ENCODE measurements at places on chromosomes 4 and X.
A peak's percentile ranks its signal among the peaks of the same experiment; 100 is the strongest.

DNA sequence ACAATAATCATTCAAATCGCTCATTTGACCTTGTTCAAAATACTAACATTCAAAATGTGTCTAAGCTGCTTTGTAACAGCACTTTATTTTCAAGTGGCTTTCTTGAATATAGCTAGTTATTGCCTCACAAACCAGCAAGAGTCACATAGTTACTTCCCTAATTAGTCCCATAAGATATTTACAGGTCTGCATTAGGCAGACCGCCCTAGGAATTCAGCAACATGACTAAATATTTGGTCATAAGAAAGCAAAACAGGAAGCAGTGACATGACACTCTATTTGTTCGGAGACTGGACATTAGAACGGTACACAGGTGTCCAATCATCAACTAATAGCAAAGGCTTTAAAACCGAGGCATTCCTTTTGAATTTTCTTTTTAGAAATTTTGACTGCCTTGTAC is 262.0 kb downstream of the COL25A1 start:
- no peak for DNase-seq

DNA sequence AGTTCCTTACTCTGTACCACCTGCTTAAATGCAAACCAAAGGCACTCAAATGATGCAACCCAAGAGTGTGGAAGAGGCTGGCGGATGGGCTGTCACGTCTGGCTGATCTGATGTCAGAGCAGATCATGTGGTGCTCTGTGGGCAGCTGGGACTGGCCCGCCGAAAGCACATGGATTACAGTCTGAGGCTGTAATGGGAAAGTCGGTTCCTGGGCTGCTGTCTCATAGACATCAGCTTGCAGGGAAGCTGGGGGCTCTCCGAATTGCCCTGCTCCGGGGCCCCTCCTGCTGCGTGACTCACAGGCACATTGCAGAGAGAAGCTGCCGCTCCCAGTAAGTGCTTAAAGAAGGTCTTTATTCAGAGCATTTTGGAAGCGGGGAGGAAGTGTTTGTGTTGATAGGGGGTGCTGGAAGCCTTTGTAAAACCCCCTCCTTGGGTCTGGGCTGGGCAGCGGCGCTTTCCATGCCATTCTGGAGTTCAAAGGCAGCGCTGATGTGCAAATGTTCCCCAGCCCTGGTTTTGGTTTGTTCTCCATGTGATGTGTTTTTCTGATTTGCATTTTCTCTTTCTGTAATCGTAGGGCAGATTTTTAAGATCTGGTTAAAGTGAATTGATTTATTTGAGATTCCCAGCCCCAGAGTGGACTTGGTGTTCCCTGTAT is 181.1 kb downstream of the LARP7 start:
- no peak for DNase-seq

- DNase-seq = no peak
These were observed 81.4 kb downstream of the FBXW7 start for GRCh38 chr4:152454398-152455011.

- no peak for DNase-seq
These were observed 299.9 kb upstream of the SFRP2 start for GRCh38 chr4:154088741-154089140.

GRCh38 chr4:126727461-126727860 is 905.3 kb upstream of the INTU start:
- DNase-seq = no peak

DNA sequence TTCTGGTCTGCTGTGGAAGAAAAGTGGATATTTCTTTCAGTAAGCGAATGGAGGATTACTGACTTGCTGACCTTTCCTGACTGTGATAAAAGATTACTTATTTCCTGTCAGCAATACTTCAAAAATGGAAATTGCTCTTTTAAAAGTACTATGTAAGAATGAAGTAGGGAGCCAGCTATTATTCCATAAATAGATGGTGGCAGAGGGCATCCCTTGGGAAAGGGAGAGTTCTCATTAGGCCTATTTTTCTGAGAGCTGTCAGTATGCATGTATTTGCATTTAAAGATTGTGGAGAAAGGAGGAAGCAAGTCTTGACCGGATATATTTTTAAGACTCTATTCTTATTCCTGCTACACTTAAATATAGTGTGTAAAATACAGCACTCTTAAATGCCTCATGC is 37.2 kb downstream of the TMEM47 start:
- no peak for DNase-seq

- no peak for DNase-seq
These were observed 54.2 kb downstream of the SCD5 start for GRCh38 chr4:82744284-82744968.

DNA sequence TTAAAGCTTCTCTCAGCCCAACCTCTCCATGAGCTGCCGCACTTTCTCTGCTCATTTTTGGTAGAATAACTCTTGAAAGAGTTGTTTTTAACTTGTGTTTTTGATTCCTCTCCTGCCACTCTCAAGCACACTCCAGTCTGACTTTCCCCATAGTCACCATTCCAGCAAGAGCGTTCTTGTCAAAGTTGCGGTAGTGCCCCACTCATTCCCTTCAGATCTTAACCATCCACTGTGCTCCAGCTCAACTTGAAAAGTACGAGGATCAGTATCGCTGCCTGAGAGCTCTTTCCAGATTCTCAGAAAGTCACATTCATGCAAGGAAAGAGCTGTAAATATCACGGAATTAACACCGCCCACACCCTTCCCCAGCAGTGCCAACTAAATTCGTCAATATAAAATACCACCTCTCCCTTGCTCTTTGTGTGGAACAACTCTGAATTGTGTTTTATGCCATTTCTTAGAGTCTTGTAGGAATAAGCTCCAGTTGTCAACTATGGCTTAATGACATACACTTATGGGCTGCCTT is 59.7 kb upstream of the IL15 start:
- no peak for DNase-seq

- no peak for DNase-seq
These were observed 50.9 kb downstream of the PKD2 start for GRCh38 chr4:88058295-88058694.

DNA sequence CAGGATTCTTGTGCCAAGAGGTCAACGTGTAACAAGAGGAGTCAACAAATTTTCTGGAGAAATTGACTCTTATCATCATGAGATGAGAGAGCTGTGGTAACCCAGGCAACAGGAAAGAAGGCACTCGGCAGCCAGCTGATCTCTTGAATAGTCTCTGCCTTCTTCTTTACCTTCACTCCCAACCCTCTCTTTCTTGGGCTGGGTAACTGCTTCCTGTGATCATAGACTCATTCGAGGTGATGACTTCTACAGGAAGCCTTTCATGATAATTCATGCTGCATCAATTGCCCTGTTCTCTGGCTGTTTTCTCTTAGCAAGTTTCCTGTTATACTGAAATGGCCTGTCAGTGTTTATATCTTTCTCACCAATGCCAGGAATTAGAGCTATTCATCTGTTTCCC is 70.8 kb upstream of the FSTL5 start:
- no peak for DNase-seq

GRCh38 chr4:146244496-146244895 is 30.2 kb downstream of the REELD1 start:
- no peak for DNase-seq

DNA sequence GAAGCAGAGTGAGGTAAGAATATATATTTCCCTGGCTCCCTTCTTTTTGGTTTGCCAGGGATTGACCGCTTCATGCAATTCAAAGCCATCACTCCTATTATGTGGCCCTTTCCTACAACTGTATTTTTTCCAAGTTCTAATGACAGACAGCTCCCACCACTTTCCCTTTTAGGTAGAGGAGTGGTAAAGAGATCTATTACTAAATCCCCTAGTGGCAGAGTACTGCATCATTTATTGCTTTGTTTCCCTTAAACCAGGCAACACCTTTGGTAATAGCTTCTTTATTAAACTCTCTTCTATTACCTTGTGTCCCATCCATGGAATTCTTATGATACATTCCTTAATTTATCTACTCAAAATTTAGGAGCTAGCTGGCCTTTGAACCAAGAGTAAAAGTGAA is 90.7 kb downstream of the CNOT6L start:
- no peak for DNase-seq

DNA sequence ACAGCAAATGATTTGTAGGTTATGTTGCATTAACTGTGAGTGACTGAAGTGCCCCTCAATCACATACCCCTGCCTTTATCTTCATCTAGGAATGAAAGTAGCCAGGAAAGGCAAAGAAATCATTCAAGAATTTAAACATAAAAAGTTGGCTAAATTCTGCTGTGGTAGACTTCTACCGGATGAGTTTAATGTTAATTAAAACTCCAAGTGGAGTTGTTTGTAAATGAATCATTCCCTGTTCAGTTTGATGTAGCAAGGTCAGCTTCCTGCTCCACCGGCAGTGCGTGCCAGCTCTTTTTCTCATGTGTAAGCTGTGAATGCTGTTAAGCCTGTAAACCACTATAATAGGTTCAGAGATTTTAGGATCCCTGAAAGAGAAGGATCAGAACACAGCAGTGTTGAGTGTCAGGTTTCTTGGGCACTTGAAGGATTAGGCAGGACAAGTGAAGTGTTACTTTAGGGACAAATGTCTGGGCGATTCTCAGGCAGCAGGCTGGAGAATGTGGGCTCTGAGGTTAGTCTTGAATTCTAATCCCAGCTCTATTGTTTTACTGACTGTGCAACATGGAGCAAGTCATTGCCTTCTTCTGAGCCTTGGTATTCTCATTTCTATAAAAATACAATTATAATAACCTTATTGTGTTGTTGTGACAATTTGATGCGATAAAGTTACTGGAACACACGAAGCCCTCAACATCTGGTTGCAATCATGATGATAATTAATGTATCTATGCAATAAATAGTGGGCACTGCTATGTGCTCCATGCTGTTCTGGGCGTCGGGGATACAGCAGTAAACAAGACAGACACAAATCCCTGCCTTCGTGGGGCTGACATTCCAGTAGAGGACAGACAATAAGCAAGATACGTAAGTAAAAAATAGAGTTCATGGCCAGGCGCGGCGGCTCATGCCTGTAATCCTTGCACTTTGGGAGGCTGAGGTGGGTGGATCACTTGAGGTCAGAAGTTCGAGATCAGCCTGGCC is 112.0 kb downstream of the SHROOM3 start:
- DNase-seq = no peak

- peak; percentile 2 for DNase-seq
These were observed 82.4 kb upstream of the SMIM10 start for GRCh38 chrX:134908356-134908755.

- no peak for DNase-seq
These were observed 345.1 kb upstream of the HS3ST1 start for GRCh38 chr4:11773798-11774197.

DNA sequence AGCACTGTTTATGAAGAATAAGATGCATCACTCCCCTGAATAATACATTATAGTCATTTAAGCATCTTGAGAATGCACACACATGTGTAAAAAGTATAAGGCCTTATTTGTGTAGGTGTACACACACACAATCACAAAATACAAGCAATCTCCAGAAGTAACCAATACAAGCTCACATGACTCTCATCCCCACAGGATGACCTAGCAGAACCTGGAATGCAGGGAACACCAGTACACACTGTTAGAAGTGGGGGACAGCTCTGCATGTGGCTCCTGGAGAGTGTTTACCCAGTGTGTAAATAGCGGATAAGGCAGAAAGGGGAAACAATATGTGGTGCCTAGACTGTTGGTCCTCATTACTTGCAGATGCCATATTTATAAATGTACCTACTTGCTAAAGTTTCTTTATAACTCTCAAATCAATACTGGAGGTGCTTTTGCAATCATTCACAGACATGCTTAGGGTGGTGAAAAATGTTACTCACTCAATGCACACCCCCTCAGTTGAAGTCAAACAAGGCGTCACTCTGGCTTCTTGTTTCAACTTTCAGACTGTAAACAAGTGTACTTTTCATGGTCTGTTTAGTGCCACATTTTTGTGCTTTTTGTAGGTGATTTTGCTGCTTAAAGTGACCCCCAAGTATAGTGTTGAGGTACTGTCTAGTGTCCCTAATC is 73.1 kb downstream of the MAGEB17 start:
- DNase-seq = no peak

DNA sequence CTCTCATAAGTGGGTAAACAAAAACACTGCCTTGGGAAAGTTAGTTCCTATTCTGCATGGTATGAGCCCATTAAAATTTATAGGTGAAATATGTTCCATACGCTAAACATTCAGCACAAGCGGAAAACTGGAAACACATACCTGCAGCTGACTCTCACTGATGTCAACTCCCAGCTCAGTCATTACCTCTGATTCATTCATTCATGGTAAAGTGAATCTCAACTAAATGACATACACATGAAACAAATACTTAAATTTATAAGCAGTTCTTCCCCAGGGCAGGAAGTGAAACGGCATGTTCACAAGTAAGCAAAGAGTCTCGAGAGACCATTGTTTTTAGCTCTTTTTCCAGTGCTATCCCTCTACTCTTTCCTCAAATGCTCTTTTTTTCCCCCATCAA is 1.6 kb downstream of the SLC10A6 start:
- no peak for DNase-seq

DNA sequence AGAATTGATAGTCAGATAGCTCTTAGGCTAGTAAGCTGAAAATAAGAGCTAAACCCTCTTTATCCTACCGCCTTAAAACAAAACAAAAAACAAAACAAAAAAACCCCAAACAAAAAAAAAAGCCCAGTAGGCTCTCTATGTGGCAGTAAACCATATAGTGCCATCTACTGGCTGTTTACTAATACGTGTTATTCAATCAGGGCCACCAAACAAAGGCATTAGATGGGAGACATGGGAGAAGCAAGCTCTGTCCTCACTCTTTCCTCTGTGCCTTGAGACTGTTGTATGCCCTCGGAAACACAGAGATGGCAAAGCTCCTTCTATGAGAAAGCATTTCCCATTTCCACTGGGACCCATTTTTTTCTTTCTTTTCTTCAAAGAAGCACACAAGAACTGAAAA is 148.8 kb upstream of the MID1 start:
- no peak for DNase-seq

- DNase-seq = no peak
These were observed 19.8 kb upstream of the PPARGC1A start for GRCh38 chr4:23909671-23910070.

DNA sequence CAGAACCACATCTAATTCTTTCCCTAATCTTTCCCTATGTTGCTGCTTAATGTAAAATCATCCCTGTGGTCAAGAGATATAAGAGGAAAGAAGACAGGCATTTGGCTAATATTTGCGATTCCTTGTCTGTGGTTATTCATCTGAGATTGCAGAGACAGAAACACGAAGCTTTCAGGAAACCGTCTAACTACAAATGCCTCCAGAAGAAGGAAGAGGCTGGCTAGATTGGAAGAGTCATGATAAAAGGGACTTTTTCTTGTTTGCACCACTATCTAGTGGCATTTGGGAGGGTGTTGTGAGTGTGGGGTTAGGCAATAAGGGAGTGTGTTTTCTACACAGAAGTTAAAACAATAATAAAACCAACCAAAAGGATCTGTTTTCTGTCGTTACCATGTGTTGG is 43.9 kb downstream of the TMEM154 start:
- no peak for DNase-seq

DNA sequence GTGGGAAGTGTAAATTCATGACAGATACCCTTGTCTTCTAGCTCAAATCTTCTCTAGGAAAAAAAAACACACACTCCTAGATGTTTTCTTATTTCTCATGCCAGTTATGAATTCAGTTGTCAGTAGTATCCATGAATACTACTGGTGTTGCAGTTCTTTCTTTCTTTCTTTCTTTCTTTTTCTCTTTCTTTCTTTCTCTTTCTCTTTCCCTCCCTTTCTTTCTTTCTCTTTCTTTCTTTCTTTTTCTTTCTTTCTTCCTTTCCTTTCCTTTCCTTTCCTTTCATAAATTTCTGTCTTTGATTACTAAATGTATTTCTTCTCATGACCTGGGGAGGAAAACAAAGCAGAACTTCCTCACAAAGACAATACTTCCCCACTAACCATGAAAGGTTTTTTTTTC is 253.8 kb downstream of the PCDH7 start:
- no peak for DNase-seq
